Cardiac fibroblast (primary cell): ENCODE measurements at places on chromosomes 1 and 21.

GRCh38 chr1:158818975-158819431 lies 12.1 kb upstream of the MNDA start:
- no peak for DNase-seq

- DNase-seq = no peak
These were observed 57.6 kb upstream of the CRB1 start for GRCh38 chr1:197210426-197210825.

DNA sequence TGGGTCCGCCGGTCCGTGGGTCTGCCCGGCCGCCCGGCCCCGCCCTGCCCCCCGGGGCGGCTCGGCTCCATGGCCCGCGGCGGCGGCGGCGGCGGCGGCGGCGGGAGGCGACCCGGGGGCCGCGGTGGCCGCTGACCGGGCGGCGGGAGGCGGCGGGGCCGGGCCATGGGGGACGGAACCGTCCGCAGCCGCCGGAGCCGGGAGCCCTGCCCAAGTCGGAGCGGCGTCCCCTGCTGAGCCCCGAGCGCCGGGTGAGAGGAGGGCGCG lies 184 bp downstream of the B4GALT2 start:
- no peak for DNase-seq

GRCh38 chr1:226798427-226799411 lies 59.6 kb upstream of the ITPKB start:
- DNase-seq = no peak

GRCh38 chr1:162663086-162663485 lies 30.8 kb downstream of the DDR2 start:
- DNase-seq = peak; percentile 56

GRCh38 chr1:209490013-209490412 lies 93.5 kb upstream of the CAMK1G start:
- DNase-seq = peak; percentile 26

DNA sequence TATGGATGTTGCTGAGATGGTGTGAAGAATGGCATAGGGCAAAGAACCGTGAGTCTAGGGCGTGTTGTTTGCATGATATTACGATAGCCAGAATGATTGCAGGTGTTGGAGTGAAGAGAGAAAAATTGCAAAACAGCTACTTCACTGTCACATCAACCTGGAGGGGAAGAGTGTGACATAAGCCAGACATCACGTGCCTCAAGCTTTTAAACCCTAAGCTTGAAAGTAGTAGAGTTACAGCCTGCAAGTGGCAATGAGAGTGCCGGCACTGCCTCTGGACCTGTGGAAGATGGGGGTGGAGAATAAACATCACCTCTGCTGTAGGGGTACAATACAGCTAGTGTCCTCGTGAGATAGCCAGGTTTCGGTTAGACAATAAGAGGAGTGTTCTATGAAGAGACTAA lies 11.1 kb downstream of the EEIG2 start:
- DNase-seq = no peak

GRCh38 chr1:186189156-186189555 lies 185.9 kb downstream of the TPR start:
- no peak for DNase-seq

- DNase-seq = no peak
These were observed 26.3 kb downstream of the ZNF648 start for GRCh38 chr1:182035097-182035770.

DNA sequence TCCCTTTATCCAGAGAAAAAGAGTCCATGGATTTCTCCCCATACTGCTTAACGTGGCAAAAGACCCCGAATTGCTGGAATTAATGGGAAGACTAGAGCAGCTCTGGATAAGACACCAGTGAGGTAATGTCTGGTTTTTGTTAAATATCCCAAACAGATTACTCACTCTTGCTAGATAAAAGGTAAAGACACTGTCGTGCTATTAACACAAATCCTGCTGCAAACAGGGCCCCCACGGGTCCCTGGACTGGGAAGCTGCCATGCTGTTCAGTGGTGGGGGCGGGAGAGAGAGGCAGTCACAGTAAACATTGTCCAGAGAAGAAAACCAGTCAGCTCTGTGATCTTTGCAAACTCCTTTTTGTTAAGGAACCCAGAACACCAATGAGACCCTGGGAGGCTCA lies 15.2 kb upstream of the SRP9 start:
- DNase-seq = no peak

DNA sequence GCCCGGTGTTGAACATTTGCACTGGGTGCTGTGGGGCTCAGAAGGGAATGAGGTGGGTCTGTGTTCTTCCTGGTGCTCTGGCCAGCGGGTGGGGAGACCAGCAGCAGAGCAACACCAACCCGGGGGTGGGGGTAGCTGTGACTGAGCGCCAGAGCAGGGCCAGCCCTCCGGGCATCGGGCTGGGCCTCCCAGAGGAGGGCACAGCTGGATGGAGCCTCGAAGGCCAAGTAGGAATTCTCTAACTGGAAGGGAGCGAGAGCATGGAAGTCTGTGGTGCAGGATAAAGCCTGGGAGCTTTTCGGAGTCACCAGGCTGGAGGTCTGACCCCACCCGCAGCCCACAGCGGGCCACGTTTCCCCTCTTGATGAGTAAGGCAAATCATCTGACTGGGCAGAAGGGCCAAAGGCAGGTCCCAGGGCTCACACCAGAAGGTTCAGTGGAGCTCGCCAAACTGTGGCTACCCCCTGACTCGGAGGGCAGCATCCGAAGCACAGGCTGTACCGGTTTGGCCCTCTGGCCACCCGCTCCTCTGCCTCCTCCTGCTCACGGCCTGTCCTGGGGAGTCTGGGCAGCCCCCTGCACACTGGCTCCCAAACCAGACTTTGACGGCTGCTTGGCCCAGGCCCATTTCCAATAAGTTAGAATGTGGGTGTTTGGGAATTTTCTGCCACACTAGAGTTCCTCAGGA lies 18.8 kb downstream of the SLC1A7 start:
- DNase-seq = peak; percentile 92

GRCh38 chr1:25123551-25123950 lies 108.8 kb downstream of the SYF2 start:
- no peak for DNase-seq

GRCh38 chr1:74504125-74504932 lies 8.1 kb downstream of the LRRC53 start:
- peak; percentile 45 for DNase-seq

DNA sequence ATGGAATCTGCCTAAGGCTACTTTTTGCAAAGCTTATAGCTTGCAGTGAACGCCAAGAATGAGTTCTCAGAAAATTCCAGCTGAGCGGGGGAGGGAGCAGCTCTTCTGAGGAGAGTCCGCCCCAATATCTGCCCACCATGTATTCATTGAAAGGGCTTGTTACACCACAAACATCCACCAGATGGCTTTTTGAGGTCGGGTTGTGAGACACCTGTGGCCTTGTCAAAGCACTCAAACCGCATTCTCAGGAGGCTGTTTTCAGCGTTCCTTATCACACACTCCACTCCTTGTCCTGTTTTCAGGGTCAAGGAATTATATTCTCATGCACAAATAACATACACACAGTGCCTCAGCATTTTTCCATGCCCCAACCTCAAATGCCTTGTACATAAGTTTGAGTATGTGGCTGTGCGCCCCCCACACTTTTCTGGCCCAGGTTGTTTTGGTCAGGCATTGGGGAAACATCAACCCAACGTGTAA lies 3.9 kb upstream of the C4BPB start:
- DNase-seq = peak; percentile 71

DNA sequence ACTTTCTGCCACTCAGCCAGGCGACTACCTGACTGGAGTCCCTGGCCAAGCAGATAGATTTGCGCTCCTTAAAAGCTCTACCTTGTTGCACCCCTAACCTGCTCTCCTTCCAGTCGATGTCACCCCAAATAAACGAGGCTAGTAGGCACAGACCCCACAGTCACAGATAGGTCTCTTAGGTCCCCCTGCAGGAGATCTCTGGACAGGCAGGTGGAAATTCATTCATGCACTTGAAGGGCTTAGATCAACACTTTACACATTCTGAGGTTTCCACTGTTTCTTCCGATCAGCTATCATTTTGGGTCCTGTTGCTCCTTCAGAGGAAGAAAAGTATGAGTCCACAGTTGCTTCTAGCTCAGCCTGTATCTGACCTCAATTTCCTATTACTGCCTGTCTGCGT lies 272.6 kb upstream of the FMN2 start:
- DNase-seq = no peak

- DNase-seq = no peak
These were observed 75.0 kb downstream of the EPS15 start for GRCh38 chr1:51444096-51444495.

GRCh38 chr1:94895518-94895917 lies 31.4 kb downstream of the CNN3 start:
- no peak for DNase-seq

DNA sequence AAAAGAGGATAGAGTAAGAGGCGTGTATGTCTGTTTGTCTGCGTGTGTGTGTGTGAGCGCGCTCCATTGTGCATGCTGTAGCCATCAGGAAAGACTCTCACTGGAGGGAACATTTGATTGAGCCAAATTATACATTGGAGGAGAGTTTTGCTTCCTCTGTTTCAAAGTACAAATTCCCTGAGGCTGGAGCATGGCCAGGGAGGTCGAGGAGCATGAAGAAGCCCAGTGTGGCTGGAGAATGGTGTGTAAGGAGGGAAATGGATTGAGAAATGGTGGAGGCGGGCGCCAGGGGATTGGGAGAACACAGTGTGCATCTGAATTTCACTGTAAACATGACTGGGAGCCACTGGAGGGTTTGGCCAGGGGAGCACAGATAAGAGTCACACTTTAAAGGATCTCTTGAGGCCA lies 22.1 kb upstream of the EFNA1 start:
- DNase-seq = peak; percentile 20

GRCh38 chr1:186659890-186660341 lies 20.3 kb downstream of the PTGS2 start:
- no peak for DNase-seq

DNA sequence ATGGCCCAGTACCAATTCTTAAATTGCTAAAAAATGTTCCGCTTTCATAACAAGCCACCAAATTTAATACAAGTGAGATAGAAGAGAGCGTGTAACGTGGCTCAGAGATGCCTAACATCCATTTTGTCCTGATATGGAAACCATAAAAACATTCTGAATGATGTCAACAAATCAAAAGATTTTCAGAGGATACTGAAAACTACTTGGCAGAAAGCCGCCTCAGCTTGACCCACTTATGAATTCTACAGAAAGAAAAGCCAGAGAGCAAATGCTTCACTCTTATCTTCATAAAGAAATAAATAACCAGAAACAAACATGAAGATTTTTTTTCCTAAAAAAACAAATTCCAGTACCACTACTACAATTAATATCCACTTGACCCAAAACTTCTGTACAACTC lies 41.2 kb downstream of the OMA1 start:
- DNase-seq = no peak

- no peak for DNase-seq
These were observed at the start of gene PTAFR for GRCh38 chr1:28176492-28177470. Gene PTAFR (minus strand): TSS chr1:28176690. CDS start chr1:28151021, 25,669 bp downstream.

DNA sequence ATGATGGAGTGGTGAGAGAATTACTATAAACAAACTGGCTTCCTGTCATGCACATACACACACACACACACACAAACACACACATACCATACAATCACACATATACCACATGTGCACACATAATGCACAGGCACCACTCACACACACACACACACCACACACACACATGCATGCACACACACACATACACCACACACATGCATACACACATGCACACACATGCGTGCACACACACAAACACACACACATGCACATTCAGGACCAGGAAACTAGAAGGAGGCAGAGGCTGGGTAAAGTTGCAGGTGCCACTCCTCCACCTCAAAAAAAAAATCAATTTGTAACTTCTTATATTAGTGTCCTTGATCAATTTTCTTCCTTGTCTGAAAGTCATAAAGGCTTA lies 153.0 kb downstream of the ASTN1 start:
- DNase-seq = no peak

GRCh38 chr1:228304766-228305395 lies 97.0 kb downstream of the OBSCN start:
- no peak for DNase-seq

- no peak for DNase-seq
These were observed 147.8 kb upstream of the MAP1LC3C start for GRCh38 chr1:242146652-242147051.

GRCh38 chr21:40765811-40766210 lies 81.1 kb downstream of the DSCAM start:
- DNase-seq = no peak

GRCh38 chr21:42685036-42685435 lies 31.6 kb downstream of the PDE9A start:
- DNase-seq = no peak

DNA sequence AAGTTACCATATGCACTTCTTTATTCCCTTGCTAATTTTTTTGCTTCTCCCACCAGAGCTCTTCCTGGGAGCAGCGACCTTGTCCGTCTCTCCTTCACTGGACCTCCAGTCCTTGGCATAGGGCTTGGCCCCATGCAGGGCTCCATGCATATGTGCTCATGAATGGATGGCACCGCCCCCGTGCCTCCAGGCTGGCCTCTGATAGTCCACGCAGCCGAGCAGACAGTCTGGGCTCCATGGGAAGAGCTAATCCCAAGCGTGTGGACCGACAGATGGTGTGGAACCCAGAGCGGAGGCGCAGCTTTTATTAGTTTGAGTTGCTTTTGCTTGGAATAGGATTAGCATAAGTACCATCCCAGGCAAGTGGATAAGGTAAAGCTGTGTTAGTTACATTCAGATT lies 41.8 kb downstream of the CDCP2 start:
- no peak for DNase-seq

DNA sequence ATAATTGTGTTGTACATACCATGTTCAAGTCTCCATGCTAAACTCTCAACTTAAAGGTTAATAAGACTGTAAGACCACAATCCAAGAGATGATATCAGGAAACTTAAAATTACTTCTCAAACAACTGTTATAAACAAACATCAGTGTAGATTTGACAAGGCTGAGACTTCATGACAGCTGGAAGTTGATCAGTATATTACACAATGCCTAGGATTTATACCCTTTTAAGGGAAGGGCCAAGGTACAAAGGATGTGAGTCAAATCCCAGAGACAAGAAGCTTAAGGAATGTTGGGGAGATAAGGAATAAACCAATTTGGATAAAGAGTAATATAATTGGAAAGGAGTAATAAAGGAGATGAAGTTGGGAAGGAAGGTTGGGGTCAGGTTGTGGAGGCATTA lies 98.8 kb downstream of the LBR start:
- peak; percentile 22 for DNase-seq

GRCh38 chr1:5637171-5637570 lies 355.1 kb downstream of the NPHP4 start:
- DNase-seq = peak; percentile 2

DNA sequence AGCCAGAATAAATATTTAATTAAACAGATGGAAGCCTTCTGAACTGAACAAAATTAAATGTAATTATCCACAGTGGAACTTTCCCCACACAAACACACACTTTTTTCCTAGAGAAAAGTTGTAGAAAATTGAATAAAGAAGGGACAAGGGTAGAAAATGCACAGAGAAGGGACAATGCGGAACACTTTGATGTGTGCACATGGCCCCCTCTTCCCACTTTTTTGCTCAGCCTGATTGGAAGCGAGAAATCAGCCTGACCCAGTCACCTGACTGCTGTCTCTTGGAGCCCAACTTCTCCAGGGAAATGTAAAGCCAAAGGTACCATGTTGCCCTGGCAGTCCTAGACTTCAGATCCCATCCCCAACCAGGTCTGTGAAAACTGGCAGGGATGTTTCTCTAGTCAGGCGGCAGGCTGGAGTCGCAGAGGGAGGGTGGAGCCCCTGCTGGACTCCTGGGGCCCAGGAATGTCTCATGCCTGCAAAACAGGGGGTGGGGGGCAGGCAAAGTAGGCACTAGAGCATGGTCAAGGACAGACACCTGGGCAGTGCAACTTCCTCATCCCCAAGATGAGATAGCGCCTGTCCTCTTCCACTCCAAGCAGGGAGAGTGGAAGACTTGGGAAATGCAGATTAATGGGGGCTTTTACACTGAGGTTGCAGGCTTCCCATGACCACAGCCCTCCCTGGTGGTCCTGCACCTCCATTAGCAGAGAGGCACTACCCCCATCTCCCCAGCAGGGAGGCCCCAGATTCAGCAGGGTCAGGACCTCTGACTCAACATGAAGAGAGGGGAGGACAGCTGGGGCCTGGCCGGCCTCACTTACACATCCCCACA lies 2.8 kb downstream of the CERS2 start:
- no peak for DNase-seq
